ENCODE measurements at places on chromosomes 2 and 18.

- no peak for DNase-seq
These were observed 291.6 kb downstream of the TNS1 start for GRCh38 chr2:217711188-217711587.

- no peak for DNase-seq
These were observed 126.8 kb upstream of the HS6ST1 start for GRCh38 chr2:128445523-128445900.

- no peak for DNase-seq
These were observed 85.6 kb downstream of the CD8B2 start for GRCh38 chr2:106572541-106573450.

GRCh38 chr2:189952536-189953109 lies 109.9 kb downstream of the MSTN start:
- DNase-seq, result peak; percentile 33

DNA sequence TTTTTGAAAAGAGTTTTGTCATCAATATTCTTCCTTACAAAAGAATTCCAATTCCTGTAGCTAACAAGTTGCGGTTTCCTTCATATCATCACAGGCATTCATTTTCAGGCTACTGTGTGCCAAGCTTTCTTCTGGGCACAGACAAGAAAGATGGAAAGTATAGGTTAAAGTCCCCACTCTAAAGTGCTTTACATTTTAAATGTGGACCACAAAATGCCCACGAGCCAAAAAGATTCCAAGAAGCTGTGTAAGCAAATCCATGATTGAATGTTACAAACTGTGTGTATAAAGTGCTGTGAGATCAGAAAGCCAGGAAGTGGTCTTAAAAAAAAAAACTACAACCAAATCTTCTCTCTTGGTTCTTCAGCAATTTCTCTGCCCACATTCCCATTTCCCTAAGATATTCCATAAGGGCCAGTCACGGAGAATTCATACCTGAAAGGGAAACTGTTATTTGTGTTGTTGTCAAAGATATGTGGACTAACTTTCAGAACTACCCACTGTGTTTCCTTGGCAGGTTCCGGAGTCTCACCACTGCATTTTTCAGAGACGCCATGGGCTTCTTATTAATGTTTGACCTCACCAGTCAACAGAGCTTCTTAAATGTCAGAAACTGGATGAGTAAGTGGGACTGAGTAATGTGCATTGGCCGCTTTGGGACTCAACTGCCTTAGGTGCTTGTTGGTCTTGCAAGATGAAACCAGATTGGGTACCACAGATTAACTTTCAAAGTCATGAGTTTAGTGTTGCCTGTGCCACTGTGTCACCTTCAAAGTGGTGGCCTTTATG lies 55.7 kb downstream of the RAB27B start:
- no peak for DNase-seq

- no peak for DNase-seq
These were observed 23.8 kb upstream of the TNFRSF11A start for GRCh38 chr18:62301322-62301721.

- DNase-seq, result peak; percentile 12
These were observed 101.9 kb downstream of the CDH20 start for GRCh38 chr18:61435064-61435652.

- DNase-seq, result no peak
These were observed 252.3 kb downstream of the MBD5 start for GRCh38 chr2:148273158-148273691.

- DNase-seq, result no peak
These were observed 191.2 kb downstream of the NCKAP5 start for GRCh38 chr2:133377021-133377481.

DNA sequence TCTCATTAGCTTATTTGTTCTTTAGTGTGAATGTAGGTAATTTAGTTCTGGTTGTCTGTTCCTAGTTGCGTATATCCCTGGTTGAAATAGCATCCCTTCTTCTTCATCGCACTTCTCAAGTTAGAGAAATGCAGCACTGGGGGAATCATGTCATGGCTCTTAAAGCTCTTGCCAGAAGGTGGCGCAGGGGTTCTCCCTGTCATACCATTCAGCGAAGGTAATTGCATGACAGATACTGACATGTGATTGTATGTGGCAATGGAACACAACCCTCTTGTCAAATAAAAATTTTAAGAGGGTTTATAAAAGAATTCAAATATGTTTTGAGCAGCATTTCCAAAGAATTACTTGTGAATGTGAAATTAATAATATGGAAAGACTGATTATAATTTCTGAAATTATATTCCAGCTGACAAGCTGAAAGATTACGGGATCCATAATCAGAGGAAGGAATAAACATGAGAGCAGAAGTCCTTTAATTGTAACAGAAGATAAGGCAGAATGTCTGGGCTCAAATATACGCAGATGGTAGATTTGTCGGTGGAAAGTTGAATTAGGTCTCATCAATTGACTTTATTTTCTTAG lies 411.7 kb downstream of the DSEL start:
- DNase-seq, result no peak
